ENCODE measurements at places on chromosomes 7 and 10.

GRCh38 chr7:50324113-50324512, 19.6 kb downstream of the IKZF1 start:
- DNase-seq, result no peak

DNA sequence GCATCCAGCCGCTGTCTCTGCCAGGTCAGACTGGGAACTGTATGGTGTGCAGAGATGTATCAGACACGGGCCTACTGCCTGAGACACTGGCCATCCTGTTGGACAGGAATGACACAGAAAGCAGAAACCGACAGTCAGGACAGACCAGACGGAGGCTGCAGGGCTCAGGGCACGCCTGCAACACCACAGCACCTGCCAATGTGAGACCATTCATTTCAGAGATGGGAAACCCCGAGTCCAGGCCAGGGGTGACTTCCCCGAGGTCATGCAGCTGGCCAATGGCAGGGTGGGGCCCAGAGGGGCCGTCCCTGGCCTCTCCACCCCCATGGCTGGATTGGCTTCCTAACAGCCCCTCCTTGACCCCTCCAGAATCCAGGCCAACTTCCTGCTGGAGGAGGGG, 34.7 kb downstream of the GRID1 start:
- DNase-seq, result no peak

GRCh38 chr7:88492153-88492552, 185.5 kb upstream of the STEAP4 start:
- DNase-seq, result no peak

GRCh38 chr10:651692-652091, 37.8 kb downstream of the DIP2C start:
- DNase-seq, result no peak

DNA sequence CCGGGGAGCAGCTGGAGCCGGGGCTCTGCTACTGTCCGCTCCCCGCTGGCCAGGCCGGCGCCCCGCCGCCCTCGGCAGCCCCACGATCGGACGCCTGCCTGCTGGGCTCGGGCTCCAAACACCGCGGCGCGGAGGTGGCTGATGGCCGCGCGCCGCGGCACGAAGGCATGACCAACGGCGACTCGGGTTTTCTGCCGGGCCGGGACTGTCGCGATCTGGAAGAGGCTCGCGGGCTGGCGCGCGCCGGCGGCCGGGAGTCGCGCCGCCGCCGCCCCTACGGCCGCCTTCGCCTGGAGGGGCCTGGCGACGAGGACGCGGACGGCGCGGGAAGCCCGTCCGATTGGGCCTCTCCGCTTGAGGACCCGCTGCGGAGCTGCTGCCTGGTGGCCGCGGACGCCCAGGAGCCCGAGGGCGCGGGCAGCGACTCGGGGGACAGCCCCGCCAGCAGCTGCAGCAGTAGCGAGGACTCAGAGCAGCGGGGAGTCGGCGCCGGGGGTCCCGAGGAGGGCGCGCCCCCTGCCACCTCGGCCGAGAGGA, 570 bp downstream of the TBC1D12 start:
- DNase-seq, result no peak

DNA sequence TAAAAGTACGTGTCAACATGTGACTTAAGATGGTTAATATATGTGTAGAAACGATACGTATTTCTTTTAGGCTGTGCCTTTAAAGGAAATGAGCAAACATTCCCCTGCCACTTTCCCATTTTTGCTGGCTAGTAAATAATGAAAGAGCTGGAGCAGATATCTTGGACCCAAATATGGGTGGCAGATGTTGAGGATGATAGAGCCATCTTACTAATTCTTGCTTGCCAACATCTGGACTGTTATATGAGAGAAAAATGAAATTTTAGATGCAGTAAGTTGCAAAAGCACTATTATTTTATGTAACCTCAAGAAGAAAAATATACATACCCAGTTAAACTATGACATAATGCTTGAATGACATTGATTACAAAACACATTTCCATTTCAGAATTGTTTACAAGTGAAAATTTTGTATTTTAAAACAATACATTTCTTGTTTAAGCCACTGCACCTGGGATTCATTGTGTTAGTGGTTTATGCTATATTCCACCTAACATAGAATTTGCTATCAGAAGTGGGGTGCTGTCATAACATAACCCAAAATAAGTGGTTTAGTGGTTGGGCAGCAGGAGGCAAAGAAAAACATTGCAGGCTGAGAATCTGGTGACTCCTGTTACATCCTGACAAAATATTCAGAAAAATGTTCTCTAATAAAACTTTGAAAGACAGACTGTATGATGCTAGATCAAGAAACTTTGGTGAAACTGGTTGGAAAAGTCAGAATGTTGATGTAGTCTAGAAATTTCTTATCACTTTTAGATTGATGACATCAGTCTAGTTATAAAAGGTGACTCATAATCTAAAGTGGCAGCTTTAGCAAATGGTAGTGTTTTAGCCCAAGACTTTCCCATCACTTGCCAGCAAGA, 305.0 kb downstream of the PTEN start:
- no peak for DNase-seq

- DNase-seq, result no peak
Measured at GRCh38 chr7:133293384-133294160, 40.7 kb downstream of the EXOC4 start.

- DNase-seq, result peak; percentile 4
Measured at GRCh38 chr10:63573068-63573697, 52.0 kb downstream of the REEP3 start.

DNA sequence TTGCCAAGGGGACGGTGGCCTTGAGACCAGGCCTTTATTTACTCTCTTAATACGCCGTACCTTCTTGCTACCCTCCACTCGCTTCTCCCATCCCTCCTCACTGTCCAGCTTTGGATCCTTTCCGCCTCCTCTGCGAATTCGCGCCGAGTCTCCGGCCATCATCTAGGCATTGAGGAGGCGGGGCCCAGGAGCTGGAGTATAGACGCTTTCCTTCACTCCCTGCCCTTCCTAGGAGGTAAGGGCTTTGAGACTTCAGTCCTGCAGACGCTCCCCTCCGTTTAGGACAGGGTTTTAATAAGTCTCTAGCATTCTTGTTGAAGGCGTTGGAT, 538 bp downstream of the TFAM start:
- peak; percentile 62 for DNase-seq

DNA sequence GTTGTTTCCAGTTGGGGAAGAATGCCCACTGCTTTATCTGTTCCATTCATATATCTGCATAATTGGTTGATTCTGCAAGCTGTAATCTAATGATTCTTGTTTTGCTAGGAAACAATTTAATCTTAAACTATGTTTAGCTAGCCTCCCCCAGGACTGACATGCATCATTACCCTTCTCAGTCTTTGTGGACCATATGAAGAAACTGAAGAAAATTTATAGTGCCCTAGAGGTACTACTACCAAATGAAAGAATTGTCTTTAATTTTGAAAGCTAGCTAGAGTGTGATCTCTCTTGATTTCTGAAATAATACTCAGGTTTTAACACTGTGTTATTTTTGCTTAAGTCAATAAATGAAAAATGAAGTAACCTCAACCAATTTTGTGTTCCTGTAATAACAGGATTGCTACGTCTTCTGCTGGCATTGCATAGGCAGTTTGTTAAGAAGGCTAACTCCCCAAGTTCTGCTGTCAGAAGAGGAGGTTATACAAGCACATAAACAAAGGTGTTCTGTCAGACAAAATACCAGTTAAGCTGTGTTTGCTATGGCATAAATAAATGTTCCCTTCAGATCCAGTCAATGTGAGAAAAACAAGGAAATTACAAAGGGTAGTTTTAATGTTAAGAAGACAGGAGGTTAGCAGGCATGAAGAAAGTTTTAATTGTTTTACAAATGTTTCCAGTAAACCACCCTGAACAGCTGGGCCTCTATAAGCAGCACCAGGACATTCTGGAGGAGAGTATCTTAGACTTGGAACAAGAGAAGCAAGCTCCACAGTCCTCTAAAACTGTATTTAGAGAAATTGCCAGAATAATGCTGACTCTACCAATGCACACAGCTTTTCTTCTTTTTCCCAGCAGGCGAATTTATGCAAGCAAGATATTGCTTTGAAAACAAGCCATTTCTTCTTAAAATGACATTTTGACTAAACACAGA, 90.3 kb upstream of the CTTNBP2 start:
- no peak for DNase-seq

All from EL (cell line).